ENCODE measurements at places on chromosomes 12 and 14. TPM values are rescaled to one million over a fixed set of nuclear protein-coding genes. Genes with fewer than 3 reads are reported as not detected.

- DNase-seq: no peak
Observed at GRCh38 chr12:25838007-25838406, 120.5 kb upstream of the RASSF8 start.

DNA sequence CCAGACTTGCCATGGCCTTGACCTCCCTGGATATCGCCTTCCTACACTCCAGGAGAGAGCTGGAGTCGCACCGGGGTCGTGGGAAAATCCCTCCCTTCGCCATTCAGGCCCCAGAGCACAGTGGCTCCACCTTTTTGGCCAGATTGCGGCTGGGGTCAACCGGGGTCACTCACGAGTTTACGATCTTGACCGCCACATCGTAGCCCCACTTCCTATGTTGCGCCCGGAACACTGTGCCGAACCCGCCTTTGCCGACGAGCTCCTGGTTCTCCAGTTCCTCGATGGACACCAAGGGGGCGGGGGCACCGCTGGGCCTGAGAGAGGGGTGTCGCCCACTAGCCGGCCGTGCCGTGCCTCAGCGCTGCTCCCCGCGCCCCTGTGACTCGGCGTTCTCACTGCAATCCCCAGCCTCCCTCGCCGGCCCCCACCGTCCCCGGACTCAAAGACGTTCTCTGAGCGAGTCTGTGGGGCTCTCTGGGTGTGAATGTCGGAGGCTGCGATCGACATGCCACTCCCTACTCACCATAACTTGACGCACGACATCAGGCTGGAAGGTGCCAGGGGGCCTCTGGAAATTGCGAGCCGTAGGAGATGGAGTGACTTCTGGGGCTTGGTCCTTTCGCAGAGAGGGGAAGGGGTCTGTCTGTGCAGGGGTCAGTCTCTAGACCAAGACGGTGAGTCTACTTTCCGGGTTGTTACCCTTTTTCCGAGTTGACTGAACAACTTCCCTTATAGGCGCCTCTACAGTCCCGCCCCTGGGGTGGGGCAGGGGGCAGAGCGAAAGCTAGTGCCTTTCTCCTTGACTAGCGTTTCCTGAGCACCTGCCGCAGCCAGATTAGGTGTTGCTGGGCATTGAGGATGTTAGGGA lies at the start of gene RIPK3:
Gene RIPK3 (minus strand): TSS at position 708 of the 868 bp plus-strand sequence. CDS start 165 bp downstream, at position 543.
- no peak for DNase-seq

GRCh38 chr12:25208554-25208953 lies 13.5 kb downstream of the ETFRF1 start:
- DNase-seq: no peak

GRCh38 chr14:90695997-90696660 lies 120.1 kb downstream of the TTC7B start:
- DNase-seq: no peak

- no peak for DNase-seq
Observed at GRCh38 chr12:17278946-17279345, 673.0 kb upstream of the LMO3 start.

- peak; percentile 88 for DNase-seq
Observed at GRCh38 chr14:68232300-68233055, 412.9 kb downstream of the RAD51B start.

- no peak for DNase-seq
Observed at GRCh38 chr12:111160350-111161241, 208.3 kb downstream of the PHETA1 start.

Gene ACSS3
- 27.4 TPM for polyA plus RNA-seq

Gene HSPB8
- polyA plus RNA-seq: 4.8 TPM

Measured in left kidney (tissue), 8 donors.